Spinal cord (tissue), 10 donors: ENCODE measurements at places on chromosomes 1 and 21. TPM values are rescaled to one million over a fixed set of nuclear protein-coding genes. Genes with fewer than 3 reads are reported as not detected.

DNA sequence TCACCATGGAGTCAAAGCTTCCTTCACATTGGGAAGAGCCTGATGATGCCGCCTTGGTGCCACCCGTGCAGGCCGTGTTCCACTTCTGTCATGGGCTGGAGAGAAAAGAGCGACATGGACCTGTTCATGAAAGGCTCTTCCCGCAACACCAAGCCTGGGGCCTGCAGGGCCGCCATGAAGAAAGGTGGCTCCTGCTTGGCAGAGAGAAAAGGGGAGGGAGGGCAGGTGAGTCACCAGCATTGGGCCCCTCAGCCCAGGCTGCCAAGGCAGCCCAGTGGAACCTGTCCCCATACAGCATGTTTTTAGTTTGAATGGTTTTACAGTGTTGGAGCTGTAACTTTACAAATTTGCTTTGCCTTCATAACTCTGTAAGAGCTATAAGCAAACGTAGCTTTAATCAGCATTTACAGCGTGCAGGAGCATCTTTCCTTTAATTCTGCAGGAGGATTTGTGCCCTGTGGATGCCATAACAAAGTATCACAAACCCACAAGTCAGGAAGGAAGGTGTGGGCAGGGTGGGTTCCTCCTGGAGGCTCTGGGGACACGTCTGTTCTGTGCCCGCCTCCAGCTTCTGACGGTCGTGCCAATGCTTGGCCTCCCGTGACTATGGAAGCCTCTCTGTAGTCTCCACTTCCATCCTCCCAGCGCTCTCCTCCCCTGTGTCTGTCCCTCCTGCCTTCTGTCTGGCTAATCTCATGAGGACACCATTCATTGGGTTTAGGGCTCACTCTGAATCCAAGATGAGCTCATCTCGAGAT is 49.1 kb downstream of the RIPK4 start:
- no peaks in the 10 kb centered on the region for H3K4me1 ChIP-seq
- H3K27me3 ChIP-seq = peaks cover 2% of the 10 kb centered on the region
- H3K4me3 ChIP-seq = no peak overlapping the region
- H3K36me3 ChIP-seq = no peaks in the 10 kb centered on the region

DNA sequence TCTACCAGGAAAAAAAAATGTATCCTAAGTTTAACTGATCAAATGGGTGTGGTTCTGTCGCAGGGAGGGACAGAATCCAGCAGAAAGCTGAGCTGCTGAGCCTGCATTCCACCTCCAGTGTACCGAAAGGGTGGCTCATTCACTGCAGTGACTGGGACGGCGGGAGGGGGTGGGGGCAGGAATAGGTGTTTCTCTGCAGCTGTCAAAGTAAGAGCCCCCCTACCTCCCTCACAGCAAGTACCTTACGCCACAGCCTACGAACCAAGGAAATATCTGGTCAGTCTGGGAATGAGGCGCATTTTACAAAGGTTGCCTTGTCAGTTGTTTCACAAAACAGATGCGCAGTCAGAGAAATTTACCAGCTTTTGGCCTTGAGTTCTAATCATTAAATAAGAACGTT is 1.7 kb downstream of the S100B start:
- peaks cover 8% of the 10 kb centered on the region for H3K36me3 ChIP-seq
- no peak for DNase-seq
- peak overlapping the region; percentile 66 for H3K4me3 ChIP-seq
- H3K27me3 ChIP-seq = no peaks in the 10 kb centered on the region
- peaks cover 51% of the 10 kb centered on the region for H3K4me1 ChIP-seq

- peaks cover 32% of the 10 kb centered on the region for H3K4me1 ChIP-seq
- H3K36me3 ChIP-seq = peaks cover 71% of the 10 kb centered on the region
- DNase-seq = no peak
- no peak overlapping the region for H3K4me3 ChIP-seq
These were observed 3.2 kb downstream of the MIB2 start for GRCh38 chr1:1618396-1619068.

The NBPF6 gene
- total RNA-seq = not detected

The MPZL1 gene
- total RNA-seq = 308 TPM
